ENCODE measurements at places on chromosomes 6 and 20.

DNA sequence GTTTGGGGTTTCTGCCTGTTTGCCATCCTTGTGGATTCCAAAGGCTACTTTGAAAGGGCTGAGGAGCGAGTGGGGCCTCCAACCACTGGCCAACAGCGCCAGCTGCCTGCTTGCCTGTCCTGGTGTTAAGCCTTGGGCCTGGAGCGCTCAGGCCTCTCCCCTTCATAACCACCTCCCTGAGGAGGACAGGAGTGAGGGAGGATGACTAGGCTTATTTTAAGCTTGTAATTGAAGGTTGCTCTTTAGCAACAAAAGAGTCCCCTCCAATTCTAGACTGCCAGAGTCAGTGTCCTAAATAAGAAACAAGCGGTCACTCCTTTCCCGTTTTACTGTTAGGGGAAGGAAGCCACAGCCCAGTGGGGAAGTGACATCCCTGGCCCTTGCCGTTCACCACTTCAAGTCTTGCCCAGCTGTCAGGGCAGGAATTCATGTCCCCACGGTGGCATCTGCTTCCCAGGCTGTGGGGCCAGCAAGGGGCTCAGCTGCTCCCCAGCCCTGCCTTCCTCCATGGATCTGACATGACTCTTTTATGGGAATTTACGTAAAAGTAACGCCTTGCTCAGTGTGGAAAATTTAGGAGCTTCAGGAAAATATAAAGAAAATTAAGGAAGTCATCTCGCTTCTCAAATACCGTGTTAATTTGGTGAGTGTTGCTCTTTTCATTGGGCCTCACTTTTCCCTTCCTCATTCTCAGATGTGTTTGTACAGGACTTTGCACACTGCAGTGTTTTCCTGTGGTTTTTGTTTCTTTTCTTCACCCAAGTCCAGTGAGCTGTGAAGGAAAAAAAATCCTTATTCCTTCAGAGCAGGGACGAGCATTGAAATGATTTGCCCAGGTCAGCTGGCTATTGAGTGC, 57.8 kb downstream of the SSR1 start:
- DNase-seq: no peak

DNA sequence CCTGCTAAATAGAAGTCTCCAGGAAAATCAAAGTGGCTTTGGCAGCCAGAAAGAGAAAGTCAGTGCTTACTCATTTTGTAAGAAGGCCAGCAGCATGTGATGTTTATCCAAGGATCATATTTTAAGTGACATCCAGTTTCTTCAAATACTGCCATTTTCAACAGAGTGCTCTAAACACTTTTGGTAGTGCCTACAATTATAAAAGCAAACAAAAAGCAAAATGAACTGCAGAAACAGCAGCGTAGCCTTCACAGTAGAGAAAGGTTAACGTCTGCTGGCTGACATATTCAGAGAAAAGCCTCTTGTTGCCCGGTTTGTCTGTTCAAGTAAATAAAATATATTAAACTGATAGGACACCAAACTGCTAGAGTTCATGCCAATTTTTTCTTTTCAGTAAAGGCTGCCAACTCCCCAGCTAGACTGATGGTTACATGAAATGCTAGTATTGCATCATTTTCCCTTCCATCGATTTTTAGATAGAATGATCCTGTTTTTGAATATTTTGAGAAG, 705.7 kb upstream of the SLC35B3 start:
- no peak for DNase-seq

DNA sequence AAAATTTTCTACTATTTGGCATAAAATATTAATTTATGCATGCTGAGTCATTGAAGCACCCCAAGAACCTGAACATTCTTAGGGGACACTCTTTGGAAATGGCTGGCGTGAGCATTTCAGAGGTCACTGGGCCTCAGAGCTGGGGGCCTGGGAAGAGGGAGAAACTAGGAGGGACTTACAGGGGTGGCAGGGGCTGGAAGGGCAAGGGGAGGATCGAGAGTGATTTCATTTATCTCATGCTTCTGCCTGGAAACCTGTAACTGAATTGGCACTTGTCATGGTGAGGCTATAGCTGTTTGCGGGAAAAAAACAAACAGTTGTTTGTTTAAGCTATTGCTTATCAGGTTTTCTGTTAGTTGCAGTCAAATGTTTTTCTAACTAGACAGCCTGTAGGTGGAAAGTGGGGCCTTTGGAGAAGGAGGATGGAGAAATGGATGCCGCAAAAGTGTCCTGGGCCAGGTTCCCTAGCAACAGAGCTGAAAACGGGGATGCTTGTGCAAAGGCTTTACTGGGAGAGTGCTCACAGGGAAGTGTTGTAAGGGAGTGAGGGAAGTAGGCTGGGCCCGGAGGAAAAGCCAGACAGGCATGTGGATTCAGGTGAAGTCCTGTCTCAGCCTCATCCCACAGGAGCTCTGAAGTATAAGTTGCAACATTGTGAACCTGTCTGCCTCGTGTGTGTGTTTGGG, 36.4 kb upstream of the KAT14 start:
- no peak for DNase-seq

GRCh38 chr20:12416281-12416680, 498.6 kb downstream of the BTBD3 start:
- DNase-seq: no peak

- no peak for DNase-seq
These were observed 89.2 kb upstream of the HIVEP1 start for GRCh38 chr6:11922901-11923300.

DNA sequence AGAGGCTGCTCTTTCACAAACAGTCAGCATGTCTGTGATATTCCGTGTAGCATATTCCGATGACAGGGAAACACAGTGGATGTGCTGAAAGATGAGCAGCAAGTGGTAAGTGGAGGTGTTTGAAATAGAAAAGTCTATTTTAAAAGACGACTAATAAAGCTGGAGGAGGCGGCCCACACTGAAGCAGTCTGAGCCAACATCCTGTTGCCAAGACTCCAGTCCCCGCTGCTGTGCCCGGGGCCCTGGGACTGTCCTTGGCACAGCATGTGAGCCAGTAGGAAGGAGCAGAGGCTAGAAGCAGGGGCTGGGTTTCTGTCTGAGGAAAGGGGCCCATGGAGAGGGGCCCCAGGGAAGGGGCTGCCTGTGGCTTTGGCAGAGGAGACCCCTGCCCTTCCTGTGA, 351.5 kb upstream of the CHD6 start:
- no peak for DNase-seq

DNA sequence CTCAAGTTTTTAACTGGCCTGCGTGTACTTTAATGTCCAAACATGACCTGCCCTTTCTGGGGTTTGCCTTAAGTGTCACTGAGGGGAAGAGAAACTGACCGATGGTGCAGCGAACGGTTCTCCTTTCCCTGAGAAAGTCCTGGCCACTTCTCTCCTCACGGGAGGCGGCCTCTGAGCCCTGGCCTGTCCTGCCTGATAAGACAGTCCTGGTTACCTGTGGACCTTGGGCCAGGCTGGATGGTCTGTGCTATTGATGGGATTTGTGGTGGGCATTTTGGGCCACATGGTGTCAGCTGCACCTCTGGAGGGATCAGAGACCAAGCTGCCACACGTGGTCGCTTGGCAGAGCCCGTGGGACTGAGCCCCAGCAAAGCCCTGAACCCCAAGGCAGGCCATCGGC, 11.6 kb upstream of the NTSR1 start:
- no peak for DNase-seq

DNA sequence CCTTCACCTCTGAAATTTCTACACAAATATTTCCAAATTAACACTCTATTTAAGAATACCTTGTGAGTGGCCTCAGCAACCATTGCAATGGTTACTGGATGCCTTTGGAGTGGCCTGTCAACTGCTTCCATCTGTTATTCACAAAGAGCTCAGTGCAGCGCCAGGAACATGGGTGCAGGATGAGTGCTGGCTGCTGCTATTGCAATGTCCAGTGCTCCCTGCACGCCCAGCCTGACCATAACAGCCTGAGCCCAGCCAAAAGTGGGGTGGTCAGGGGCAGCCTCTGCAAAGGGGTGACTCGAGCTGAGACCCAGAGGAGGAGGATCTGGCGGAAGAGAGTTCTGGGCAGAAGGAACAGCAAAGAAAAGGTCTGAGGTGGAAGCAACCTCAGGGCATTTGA, 18.4 kb downstream of the CASS4 start:
- DNase-seq: no peak

GRCh38 chr20:50280851-50281655, 90.4 kb downstream of the CEBPB start:
- no peak for DNase-seq

- no peak for DNase-seq
These were observed 44.5 kb downstream of the UST start for GRCh38 chr6:148791372-148791771.

- DNase-seq: no peak
These were observed 41.2 kb downstream of the PDSS2 start for GRCh38 chr6:107418118-107418517.

DNA sequence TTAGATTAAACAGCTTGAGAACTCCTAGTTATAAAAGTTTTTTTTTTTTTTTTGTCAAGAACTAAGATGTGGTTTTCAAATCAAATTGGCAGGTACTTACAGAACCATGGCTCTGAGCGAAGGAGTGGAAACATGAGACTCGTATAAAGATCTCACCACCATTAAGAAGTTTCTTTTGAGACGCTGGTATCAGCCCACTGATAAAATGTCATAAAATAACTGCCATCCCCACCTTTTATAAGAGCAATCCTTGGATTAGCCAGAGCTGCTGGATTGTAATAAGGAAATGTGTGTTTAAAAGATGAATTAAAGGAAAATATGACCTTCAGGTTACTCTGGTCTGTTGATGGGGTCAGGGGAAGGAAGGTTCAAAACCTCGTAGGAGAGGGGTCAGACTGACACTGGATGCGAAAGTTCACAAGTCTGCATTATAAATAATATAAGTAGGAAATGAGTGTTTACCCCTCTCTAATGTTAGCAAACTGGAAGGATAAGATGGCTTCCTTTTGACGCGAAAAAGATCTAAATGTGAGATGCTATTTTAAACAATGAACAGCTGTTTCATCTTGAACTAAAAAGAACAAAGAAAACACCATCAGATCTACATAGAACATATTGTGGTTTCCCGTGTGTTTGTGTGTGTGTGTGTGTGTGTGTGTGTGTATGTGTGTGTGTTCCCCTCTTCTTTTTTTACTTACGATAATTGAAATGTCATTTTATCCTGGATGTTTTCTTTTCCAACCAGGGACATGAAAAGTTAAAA, 386.8 kb upstream of the JAG1 start:
- DNase-seq: no peak

DNA sequence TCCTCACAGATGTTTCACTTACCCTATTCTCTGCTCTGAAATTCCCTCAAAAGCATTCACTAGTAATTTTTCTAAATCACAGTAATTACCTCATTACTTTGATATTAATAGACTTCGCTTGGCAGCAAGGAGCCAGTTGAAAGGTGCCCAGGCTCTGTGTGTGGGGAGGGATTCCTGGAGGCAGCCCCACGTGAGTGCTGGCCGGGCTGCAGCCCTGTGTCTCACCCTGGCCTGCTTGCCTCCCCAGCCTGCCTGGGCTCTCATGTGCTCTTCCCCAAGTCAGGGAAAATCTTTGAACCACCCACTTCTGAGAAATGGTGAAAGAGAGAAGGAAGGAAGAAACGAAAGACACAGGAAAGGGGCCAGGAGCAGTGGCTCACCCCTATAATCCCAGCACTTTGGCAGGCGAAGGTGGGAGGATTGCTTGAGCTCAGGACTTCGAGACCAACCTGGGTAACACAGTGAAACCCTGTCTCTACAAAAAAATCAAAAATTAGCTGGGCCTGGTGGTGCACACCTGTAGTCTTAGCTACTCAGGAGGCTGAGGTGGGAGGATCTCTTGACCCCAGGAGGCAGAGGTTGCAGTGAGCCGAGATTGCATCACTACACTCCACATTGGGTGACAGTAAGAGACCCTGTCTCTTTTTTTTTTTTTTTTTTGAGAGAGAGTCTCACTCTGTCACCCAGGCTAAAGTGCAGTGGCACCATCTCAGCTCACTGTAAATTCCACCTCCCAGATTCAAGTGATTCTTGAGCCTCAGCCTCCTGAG, 20.0 kb upstream of the SNTA1 start:
- no peak for DNase-seq

DNA sequence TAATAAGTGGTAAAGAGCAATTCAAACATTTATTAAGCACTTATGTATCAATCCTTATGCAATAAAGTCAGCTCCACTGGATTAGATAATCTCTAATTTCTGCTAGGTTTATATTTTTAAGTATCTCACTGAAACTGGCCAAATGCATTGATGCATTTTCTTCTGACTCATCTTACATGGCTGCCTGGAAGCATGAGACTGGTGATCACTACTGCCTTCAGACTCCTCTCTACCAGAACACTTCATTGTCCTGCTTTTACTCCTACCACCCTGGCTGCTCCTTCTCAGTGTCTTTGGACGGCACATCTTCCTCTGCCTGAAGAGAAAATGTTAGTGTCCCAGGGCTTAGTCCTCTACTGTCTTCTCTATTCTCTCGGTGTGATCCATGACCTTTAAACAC, 7.4 kb downstream of the CEP85L start:
- DNase-seq: no peak

DNA sequence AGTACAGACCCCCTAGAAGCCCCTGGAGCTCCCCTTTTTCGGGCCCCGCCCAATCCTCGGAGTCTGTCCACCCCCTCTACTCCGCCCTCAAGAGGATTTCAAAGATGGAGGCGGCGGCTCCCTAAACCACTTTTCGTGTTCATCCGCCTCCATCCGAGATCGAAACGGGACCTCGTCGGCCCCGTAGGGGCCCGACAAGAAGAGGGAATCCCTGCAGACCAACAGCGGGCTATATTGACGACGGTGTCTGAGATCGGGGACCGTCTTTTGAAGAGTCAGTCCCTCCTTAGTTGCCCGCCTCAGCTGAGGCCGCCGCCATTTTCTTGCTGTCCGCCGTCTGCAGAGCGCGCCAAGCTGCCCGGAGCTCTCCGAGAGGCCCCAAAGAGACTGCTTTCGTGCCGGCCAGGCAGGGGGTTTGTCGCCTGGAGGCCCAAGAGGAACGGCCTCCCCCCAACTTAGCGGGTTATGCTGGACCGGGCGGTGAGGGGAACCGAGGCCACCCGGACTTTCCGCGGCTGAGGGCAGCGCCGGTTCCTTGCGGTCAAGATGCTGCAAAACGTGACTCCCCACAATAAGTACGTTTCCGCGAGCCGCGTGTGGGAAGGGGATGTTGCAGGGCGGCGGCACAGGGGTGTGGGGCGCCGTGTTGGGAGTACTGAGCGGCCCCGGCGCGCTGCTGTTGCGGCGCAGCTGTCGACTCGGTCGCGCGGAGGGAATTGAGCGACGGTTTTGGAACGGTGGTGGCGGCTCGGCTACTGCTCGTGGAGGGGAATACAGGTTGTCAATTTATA, 4.2 kb downstream of the BRD2 start:
- no peak for DNase-seq

GRCh38 chr6:36934901-36935300, 19.6 kb upstream of the PI16 start:
- no peak for DNase-seq

GRCh38 chr6:43434001-43434840, 6.9 kb downstream of the ABCC10 start:
- no peak for DNase-seq

GRCh38 chr6:20846602-20847028, 312.4 kb downstream of the CDKAL1 start:
- DNase-seq: no peak

GRCh38 chr6:107033126-107033525, 5.1 kb downstream of the MTRES1 start:
- no peak for DNase-seq
